Esophagus squamous epithelium (tissue), 5 donors: ENCODE measurements at places on chromosomes 3 and 15. TPM values are rescaled to one million over a fixed set of nuclear protein-coding genes. Genes with fewer than 3 reads are reported as not detected.
A peak's percentile ranks its signal among the peaks of the same experiment; 100 is the strongest.

Gene FOXL2
- total RNA-seq: not detected

DNA sequence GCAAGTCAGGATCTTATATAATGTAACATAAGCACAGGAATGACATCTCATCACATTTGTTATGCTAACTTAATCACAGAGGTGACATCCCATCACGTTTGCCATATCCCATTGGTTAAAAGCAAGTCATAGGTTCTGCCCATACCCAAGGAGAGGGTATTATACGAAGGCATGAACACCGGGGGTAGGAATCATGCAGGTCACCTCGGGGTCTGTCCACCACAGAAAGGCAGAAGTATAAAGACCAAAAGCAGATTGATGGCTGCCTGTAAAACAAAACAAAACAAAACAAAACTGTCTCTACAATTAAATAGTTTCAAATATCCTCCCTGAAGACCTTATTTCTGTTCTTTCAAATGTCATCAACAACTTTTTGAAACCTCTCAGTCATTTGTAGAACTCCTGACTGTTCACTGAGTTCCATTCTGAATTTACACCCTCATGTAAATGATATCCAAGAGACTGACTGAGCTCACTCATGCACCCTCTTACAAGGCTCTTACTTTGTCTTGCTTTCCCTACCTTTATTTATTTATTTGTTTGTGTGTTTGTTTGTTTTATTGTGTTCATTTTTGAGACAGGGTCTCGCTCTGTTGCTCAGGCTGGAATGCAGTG is 22.7 kb upstream of the ZNF639 start:
- no peaks in the 10 kb centered on the region for H3K27me3 ChIP-seq
- H3K4me1 ChIP-seq: no peaks in the 10 kb centered on the region
- no peak for DNase-seq
- H3K4me3 ChIP-seq: no peak overlapping the region
- no peak overlapping the region for H3K27ac ChIP-seq
- no peaks in the 10 kb centered on the region for H3K36me3 ChIP-seq

DNA sequence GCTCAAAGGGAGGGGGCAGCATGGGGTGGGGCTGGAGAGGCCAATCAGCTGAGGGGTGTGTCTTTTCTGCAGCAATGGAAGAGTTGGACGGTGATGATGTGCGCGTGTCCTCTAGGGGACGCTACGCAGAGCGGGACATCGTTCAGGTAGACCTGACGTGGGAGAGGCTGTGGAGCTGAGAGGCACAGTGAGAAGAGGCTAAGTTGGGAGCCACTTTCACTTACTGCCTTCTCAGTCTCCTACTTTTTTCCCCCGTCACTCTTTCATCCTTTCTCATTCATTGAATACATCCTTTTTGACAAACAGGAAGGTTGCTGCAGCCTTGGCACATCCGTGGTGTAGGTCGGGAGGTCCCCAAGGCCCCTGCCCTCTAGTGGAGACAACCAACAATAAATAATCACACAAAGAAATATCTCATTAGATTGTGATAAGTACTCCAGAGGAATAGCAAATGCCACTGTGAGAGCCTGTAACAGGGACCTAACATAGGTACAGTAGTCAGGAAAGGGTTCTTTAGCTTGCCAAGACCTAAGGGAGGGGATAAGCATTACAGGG is 4.4 kb upstream of the BRPF1 start:
- no peaks in the 10 kb centered on the region for H3K27me3 ChIP-seq
- no peaks in the 10 kb centered on the region for H3K36me3 ChIP-seq
- DNase-seq: no peak

GRCh38 chr3:48648188-48648850 is 13.1 kb upstream of the SLC26A6 start:
- no peaks in the 10 kb centered on the region for H3K36me3 ChIP-seq
- no peaks in the 10 kb centered on the region for H3K27me3 ChIP-seq
- no peak overlapping the region for H3K4me3 ChIP-seq
- no peaks in the 10 kb centered on the region for H3K4me1 ChIP-seq
- DNase-seq: no peak

DNA sequence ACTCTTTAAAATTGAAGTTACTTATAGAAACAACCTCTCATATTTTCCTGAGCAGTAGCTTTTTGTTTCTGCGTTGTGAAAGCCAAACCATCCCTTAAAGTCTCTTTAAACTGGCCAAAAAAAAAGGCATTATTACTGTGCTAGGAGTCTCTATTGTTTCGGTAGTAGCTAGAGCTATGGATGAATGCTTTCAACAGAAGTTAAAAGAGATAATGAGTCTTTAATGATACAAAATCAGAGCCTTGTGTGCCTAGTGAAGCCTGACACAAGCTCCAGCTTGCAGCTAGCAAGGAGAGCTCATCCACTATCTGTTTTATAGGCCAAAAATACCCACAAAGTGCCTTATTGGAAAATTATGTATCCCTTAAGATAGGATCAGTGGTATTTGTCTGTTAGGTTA is 360.4 kb upstream of the CDIN1 start:
- no peak overlapping the region for H3K27ac ChIP-seq
- no peak overlapping the region for H3K4me3 ChIP-seq
- no peaks in the 10 kb centered on the region for H3K27me3 ChIP-seq
- H3K36me3 ChIP-seq: no peaks in the 10 kb centered on the region
- no peak for DNase-seq
- no peaks in the 10 kb centered on the region for H3K4me1 ChIP-seq

DNA sequence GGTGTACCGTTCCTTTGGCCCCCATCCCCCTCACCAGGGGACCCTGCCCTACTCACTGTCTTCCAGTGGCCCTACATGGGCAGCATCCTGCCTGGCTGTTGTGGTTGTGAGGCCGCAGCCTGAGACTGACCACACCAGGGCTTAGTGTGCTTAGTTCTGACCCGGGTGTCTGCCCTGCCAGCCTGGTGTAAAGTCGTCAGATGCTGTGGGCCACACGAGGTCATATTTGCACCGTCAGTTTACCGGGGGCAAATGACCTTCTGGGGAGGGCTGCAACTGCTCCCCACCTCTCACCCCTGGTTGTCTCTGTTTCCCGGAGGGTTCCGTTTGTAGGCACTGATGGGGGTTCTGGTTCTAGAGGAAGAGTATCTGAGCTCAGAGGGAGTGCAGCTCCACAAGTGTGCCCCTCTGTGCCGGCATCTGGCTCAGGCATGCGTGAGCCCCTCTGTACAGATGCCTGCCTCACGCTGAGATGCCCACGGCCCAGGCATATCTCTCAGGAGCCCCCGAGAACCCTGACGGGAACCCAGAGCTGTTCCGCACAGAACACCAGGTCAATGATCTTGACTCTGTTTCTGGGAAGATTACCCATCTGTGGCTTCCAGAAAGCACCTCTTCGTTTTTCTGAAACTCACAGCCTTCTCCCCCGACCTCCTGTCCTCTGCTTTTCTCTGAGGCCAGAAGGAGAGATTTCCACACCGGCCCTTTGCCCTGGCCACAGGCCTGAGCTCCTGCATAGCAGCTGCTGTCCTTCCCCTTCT is 19.2 kb downstream of the KLF13 start:
- H3K36me3 ChIP-seq: peaks cover 40% of the 10 kb centered on the region
- peak overlapping the region; percentile 60 for H3K27ac ChIP-seq
- no peak for DNase-seq
- H3K4me1 ChIP-seq: peaks cover 100% of the 10 kb centered on the region
- H3K4me3 ChIP-seq: peak overlapping the region; percentile 7

DNA sequence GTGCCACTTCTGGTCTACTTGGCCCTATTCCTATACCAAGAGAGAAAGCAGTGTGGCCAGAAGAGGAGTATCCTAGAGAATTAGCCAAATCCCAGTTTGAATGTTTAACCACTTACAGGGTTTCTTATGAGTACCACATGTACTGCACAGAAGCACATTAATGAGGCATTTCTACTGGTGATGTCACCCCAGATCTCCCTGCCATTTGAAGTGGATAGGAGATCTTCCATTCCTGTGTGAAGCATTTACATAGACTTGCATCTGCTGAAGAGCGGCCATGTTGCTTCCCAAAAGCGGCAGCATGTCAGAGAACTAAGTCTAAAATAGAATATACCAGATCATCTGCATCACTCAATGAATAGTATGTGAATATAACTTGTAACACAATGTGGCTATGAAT is 108.4 kb upstream of the TUSC7 start:
- H3K27ac ChIP-seq: no peak overlapping the region
- H3K36me3 ChIP-seq: no peaks in the 10 kb centered on the region
- no peaks in the 10 kb centered on the region for H3K27me3 ChIP-seq
- no peaks in the 10 kb centered on the region for H3K4me1 ChIP-seq
- no peak for DNase-seq
- H3K4me3 ChIP-seq: no peak overlapping the region

DNA sequence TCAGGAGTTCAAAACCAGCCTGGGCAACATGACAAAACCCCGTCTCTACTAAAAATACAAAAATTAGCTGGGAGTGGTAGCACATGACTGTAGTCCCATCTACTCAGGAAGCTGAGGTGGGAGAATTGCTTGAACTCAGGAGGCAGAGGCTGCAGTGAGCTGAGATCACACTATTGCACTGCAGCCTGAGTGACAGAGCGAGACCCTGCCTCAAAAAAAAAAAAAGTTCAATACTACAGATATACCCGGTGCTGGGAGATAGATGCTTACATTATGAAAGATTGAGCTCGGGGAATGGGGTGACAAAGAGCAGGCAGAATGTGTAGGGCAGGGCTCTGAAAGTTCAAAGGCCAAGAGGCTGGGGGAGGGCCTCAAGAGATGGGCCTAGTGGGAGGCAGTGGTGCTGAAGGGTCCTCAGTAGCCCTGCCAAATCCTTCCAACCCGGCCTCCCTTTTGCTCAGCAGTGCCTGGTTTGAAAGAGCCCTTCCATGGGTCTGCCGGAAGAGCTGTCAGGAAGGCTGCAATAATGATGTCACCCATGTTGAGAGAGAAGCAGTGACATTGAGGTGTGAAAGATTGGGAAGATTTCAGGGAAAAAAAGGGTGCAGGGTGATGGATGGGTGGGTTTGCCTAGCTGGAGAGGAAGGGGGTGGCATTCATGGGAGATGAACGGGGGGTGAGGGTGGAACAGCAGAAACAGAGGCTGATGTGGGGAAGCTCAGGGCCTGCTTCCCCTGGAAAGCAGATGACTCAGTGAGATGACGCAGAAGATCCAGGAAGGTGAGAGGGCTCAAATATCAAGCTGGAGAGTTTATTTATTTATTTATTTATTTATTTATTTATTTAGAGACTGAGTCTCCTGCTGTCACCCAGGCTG is 20.0 kb upstream of the IREB2 start:
- no peak overlapping the region for H3K27ac ChIP-seq
- no peak overlapping the region for H3K4me3 ChIP-seq
- no peaks in the 10 kb centered on the region for H3K36me3 ChIP-seq
- H3K4me1 ChIP-seq: no peaks in the 10 kb centered on the region
- DNase-seq: no peak
- H3K27me3 ChIP-seq: no peaks in the 10 kb centered on the region

Gene RYR3
- total RNA-seq: 0.31 TPM

GRCh38 chr3:16708285-16708684 is 103.1 kb upstream of the DAZL start:
- H3K27ac ChIP-seq: no peak overlapping the region
- no peak overlapping the region for H3K4me3 ChIP-seq
- H3K4me1 ChIP-seq: no peaks in the 10 kb centered on the region
- no peaks in the 10 kb centered on the region for H3K27me3 ChIP-seq
- no peaks in the 10 kb centered on the region for H3K36me3 ChIP-seq

Gene GPR149
- total RNA-seq: not detected

- no peak for DNase-seq
- H3K27me3 ChIP-seq: no peaks in the 10 kb centered on the region
- H3K36me3 ChIP-seq: no peaks in the 10 kb centered on the region
- H3K4me1 ChIP-seq: peaks cover 4% of the 10 kb centered on the region
- H3K27ac ChIP-seq: no peak overlapping the region
These were observed 17.2 kb downstream of the KLHL25 start for GRCh38 chr15:85777250-85778106.

DNA sequence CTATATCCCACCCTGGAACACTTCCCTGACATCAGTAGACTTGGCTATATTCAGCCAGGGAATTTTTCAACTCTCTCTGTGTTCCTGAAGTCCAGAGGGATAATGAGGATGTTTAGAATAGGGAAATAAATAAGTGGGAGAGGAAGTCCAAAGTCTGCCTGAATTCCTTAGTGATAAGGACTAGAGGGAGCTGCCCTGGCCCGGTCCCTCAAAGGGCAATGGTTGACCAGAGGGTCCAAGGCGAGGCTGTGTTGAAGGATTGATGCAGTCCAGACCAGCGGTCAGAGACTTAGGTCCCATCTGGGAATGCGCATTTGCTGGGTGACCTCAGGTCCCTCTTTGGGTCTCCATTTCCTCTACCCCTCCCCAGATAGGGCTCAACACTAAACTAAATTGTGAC is 7.9 kb downstream of the VIPR1 start:
- H3K36me3 ChIP-seq: no peaks in the 10 kb centered on the region
- H3K27ac ChIP-seq: no peak overlapping the region
- DNase-seq: no peak
- no peaks in the 10 kb centered on the region for H3K27me3 ChIP-seq

Gene LAMB2
- total RNA-seq: 150 TPM

- no peaks in the 10 kb centered on the region for H3K27me3 ChIP-seq
- DNase-seq: no peak
- no peak overlapping the region for H3K4me3 ChIP-seq
- no peak overlapping the region for H3K27ac ChIP-seq
- H3K4me1 ChIP-seq: no peaks in the 10 kb centered on the region
These were observed 216.9 kb downstream of the ROBO2 start for GRCh38 chr3:77256584-77257503.

Gene FAM162A
- 71.7 TPM for total RNA-seq

Gene OPA1
- 43.9 TPM for total RNA-seq

DNA sequence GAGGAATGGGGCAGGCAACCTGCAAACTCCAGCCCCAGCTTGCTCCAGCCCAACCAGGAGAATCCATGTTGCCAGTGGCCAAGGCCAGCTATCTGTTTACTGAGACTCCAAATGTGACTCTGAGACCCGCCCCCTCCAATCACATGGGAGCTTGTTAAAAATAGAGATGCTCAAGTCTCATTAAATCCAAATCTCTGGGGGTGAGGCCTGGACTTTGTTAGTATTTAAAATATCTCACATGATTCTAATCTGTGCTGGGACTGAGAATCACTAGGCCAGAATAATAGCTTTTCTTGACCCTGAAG is 224.2 kb upstream of the TBL1XR1 start:
- H3K27ac ChIP-seq: no peak overlapping the region
- H3K4me1 ChIP-seq: peaks cover 10% of the 10 kb centered on the region
- no peaks in the 10 kb centered on the region for H3K36me3 ChIP-seq

- H3K27ac ChIP-seq: no peak overlapping the region
- DNase-seq: no peak
- H3K4me3 ChIP-seq: peak overlapping the region; percentile 73
- no peaks in the 10 kb centered on the region for H3K36me3 ChIP-seq
- no peaks in the 10 kb centered on the region for H3K27me3 ChIP-seq
These were observed 55.0 kb downstream of the FEZF2 start for GRCh38 chr3:62318365-62318751.
